ENCODE measurements at places on chromosomes 4 and X.

- no peak for DNase-seq
Measured at GRCh38 chr4:188495169-188495568, 355.9 kb downstream of the TRIML1 start.

GRCh38 chrX:37745835-37746217 lies 34.0 kb upstream of the CYBB start:
- no peak for DNase-seq

- DNase-seq = no peak
Measured at GRCh38 chr4:26792639-26793038, 68.0 kb upstream of the STIM2 start.

DNA sequence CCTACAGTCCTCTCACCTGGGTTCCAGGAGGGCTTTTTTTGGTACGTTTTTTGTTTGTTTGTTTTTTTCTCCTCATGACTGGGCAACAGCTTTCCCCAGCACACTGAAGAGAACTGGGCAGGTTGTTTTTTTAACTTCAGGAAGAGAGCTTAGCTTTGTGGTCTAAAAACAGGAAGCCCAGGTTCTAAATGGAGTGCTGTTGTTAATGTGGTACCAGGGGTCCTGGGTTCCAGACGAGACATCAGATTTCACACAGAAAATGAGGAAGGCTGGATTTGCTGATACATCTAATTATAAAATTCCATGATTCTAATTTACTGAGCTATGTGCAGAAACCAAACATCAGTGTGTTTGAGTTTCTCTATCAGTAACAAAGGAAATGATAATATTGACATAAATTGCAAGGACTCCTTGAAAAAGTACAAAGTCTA lies 4.2 kb downstream of the MYOZ2 start:
- DNase-seq = no peak

- DNase-seq = no peak
Measured at GRCh38 chr4:1001561-1002130, 8.4 kb upstream of the SLC26A1 start.

GRCh38 chr4:158179465-158179864 lies 6.6 kb upstream of the GASK1B start:
- no peak for DNase-seq

- DNase-seq = no peak
Measured at GRCh38 chr4:3766785-3767569, 792 bp downstream of the ADRA2C start.

DNA sequence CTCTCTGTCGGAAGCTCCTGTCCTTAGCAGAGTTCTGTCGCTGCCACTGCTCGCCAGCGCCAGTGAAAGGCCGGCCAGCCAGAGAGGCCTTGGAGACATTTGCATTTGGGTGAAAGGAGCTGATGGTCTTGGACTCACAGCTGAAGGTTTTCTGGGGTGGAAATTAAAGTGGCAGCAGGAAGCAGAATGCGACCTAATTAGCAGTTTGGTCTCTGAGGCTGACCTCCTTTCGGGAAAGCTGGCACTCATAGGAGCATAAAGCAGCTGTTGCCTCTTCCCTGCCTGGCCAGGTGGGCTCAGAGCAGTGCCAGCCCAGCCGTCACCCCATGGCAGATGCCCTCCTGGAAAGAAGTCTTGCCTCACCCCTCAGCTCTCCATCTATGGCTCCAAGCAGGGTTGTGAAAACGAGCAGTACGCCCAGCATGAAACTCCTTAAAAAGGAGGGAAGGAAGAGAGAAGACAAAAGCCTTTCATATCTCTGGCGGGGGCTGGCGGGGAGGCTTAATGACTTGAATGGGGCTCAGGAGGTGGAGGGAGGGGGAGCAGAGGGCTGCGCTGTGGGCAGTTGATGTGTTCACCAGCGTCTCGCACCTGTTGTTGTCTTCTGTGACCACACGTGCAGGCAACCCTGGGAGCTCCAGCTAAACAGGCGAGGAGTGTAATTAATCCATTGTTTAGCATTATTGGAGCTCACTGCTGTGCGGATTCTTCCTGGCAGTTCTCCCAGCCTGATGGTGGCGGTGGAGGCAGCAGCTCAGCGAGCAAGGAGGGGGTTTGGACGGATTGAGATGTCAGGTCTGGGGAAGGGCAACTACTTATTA lies 264.0 kb downstream of the MID1IP1 start:
- DNase-seq = no peak

DNA sequence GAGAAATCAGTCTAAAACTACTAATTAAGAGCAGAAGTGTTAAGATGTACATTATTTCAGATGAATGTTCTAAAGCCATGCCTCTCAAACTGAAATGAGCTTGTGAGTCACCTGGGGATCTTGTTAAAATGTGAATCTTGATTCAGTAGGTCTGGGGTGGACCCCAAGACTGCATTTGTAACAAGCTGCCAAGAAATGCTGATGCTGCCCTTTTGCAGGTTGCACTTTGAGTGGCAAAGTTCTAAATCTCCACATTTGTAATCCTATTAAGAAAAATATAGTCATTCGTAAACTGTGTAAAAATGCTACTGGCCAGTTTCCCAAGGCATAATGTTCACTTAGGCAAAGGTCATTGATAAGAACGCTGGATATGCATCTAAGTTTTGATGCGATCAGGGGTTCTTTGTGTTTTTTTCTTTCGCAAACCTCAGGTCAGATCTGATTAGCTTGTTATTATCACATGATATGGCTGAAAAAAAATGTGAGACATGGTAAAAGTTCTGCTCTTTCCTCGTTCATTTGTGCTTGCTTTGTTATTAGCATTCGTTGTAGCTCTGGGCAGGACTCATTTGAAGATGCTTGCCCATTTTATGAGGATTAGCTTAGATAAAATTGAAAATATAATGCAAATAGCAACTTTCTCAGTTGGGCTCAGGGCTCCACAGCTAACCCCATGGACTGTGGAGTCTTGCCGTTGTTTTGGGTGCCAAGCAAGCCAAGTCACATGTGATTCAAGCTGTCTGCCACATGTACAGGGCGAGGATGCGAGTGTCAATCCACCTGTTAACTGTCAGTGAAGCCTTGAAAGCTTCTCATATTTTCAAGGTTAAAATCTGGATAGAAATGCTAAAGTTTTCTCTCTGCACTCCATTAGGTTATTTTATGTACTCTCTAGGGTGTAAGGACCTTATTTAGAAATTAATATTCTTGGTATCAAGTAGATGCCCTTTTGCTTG lies 12.1 kb downstream of the TBC1D1 start:
- DNase-seq = no peak

GRCh38 chr4:120055162-120055561 lies 11.5 kb downstream of the MAD2L1 start:
- no peak for DNase-seq

GRCh38 chrX:45847961-45848360 lies 647.3 kb upstream of the DIPK2B start:
- DNase-seq = no peak

DNA sequence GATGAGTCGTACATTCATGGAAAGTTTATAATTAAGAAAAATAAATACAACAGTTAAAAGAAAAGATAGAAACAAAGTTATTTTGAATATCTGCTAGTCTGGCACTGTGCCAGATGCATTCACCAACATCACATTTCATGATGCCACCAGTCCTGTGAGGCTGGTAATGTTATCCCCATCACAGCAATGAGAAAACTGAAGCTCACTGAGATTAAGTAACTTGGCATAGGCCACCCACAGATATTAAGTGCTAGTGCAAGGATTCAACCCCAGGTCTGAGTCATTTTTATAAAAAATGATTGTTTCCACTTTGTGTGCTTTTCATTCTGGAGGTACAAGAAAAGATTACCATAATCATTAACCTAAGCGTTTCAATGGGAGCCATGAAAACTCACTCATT lies 65.0 kb upstream of the IL15 start:
- no peak for DNase-seq

- DNase-seq = no peak
Measured at GRCh38 chr4:141375855-141376254, 155.2 kb downstream of the ZNF330 start.

- no peak for DNase-seq
Measured at GRCh38 chrX:42176789-42177188, 253.4 kb upstream of the CASK start.

DNA sequence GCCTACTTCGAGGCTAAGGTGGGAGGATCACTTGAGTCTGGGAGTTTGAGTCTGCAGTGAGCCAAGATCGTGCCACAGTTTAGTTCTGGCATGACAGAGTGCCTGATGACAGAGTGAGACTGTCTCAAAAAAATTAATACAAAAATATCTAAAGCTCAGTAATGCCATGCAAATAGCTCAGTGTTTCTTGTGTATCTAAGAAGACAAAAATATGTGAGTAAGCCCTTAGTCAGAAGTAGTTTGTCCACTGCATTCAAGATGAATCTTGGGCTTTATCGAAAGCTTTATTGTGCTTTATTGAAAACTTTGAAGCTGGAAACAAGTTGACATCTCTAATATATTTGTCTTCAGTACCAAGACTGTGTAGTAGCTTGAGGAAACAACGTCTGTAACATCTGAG lies 115.9 kb downstream of the GPAT3 start:
- DNase-seq = no peak

DNA sequence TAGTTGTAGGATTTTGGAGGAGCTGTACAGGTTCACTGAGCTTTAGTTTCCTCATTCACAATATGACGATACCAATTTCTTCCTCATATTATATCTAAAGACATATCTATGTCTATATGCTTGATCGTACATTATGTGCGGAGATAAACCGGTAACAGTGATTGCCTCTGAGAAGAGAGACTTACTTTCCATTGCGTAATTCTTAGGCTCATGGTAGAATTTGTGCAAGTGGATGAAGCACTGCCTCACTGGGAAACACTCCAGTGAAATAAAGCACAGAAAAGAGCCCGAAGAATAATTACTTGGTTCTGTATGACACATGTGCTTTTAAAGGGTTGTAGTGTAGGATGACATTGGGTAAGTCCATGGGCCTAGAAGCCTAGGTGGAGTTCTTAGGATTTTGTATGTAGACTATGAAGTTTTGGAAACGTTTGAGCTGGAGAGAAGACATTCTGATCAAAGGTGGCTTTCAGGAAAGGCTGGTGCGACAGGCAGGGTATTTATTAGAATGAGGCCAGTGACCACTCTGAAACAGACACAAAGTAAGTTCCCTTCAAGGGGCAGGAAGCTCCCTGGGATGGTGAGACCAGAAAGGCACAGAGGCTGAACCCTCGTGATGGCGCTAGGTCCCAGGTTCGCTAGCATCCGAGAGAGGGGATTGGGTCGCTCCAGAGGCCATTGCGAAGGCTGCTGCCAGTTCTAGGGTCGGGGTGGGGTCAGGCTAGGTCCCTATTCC lies 649 bp upstream of the VBP1 start:
- no peak for DNase-seq

GRCh38 chr4:98611677-98612317 lies 46.6 kb downstream of the TSPAN5 start:
- no peak for DNase-seq

GRCh38 chr4:121093261-121093660 lies 20.9 kb upstream of the NDNF start:
- DNase-seq = no peak

- DNase-seq = no peak
Measured at GRCh38 chrX:7262551-7262950, 114.6 kb upstream of the PUDP start.

- DNase-seq = no peak
Measured at GRCh38 chr4:114078636-114079035, 99.2 kb upstream of the ARSJ start.

GRCh38 chrX:47068214-47068613 lies 10.0 kb upstream of the RGN start:
- DNase-seq = no peak

GRCh38 chrX:1925053-1925481 lies 310.2 kb downstream of the ASMT start:
- DNase-seq = no peak

GRCh38 chr4:76028350-76028765 lies 5.1 kb upstream of the CXCL10 start:
- no peak for DNase-seq

- no peak for DNase-seq
Measured at GRCh38 chr4:15636818-15637217, 18.3 kb downstream of the FBXL5 start.

All from activated CD8-positive, alpha-beta memory T cell treated with anti-CD3 and anti-CD28 coated beads for 4 hours (primary cell).